Transverse colon (tissue), 4 donors: ENCODE measurements at places on chromosomes 6 and 20.

DNA sequence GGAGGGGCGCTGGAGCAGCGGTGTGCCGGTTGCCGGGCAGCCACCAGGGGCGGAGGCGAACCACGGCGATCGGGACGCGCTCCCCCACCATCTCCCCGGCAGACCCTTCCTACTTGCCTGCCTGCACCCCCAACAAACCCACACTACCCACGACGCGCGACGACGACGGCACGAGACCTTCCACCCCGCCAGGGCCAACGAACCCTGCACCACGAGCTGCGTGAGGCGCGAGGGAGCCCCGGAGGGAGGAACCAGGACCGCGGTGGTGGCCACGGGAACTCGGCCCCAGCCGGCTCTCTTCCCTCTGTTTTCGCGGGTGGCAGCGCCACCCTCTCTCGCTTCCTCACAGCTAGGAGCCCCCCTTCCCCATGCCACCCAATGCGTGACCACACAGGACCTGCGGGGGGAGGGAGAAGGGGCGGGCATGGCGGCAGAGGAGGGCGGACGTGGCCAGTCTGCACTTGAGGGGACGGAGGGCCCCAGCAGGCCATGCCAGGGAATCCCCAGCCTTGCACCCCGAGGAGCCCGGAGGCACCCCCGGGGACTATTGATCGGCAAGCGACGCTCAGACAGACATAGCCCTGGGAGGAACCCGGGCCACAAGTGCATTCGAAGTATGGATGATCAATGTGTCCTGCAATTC, 1516.4 kb upstream of the DEFB115 start:
- no peaks in the 10 kb centered on the region for H3K36me3 ChIP-seq
- no peak overlapping the region for H3K4me3 ChIP-seq
- H3K27me3 ChIP-seq = peaks cover 28% of the 10 kb centered on the region
- no peak for DNase-seq

- peak; percentile 52 for DNase-seq
- H3K27me3 ChIP-seq = no peaks in the 10 kb centered on the region
- peak overlapping the region; percentile 59 for H3K27ac ChIP-seq
- peaks cover 7% of the 10 kb centered on the region for H3K4me1 ChIP-seq
- no peak overlapping the region for H3K4me3 ChIP-seq
- no peaks in the 10 kb centered on the region for H3K36me3 ChIP-seq
Observed at GRCh38 chr6:46062312-46062711, 46.7 kb upstream of the CLIC5 start.

GRCh38 chr6:21263531-21264287, 329.8 kb upstream of the SOX4 start:
- H3K27ac ChIP-seq = no peak overlapping the region
- H3K36me3 ChIP-seq = no peaks in the 10 kb centered on the region
- H3K27me3 ChIP-seq = no peaks in the 10 kb centered on the region
- no peaks in the 10 kb centered on the region for H3K4me1 ChIP-seq
- DNase-seq = no peak

DNA sequence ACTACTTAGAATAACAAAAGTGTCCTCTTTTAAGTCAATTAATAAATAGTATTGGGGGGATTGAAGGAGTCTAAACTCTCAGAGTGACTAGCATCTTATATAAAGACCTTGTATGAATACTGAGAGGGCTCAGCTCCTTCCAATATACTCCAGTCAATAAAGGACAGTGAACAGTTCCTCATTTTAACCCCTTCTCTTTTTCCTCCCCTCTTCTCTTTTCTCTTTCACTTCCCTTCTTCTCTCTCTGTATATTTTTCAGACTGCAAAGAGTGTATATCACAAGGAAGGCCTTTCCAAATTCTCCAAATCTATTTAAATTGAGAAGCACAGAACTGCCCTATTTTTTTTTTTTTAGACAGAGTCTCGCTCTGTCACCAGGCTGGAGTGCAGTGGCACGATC, 99.5 kb downstream of the CD164 start:
- no peak overlapping the region for H3K27ac ChIP-seq
- no peaks in the 10 kb centered on the region for H3K27me3 ChIP-seq
- DNase-seq = no peak
- no peak overlapping the region for H3K4me3 ChIP-seq
- peaks cover 7% of the 10 kb centered on the region for H3K4me1 ChIP-seq

- no peak overlapping the region for H3K4me3 ChIP-seq
- H3K27me3 ChIP-seq = no peaks in the 10 kb centered on the region
- no peaks in the 10 kb centered on the region for H3K36me3 ChIP-seq
Observed at GRCh38 chr6:132041706-132042105, 90.5 kb upstream of the CCN2 start.
